ENCODE measurements at places on chromosomes 4 and X.

DNA sequence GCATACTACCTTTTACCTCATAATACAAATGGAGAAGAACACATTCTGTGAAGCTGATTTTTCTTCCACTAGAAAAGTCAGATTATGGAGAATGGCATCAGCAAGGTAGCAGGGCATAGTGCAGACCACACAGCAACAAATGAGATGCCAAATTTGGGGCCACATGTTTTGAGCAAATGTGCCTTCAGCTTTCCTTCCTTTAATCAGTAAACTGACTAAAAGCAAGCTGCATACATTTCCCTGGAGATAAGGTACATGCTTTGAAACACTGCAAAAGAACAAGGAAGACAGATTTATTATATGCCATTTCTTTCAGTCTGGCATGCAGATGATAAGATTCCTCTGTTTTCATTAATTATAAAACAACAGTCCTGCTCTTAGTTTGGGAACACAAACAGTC, 67.1 kb upstream of the GUCY1A1 start:
- no peak for DNase-seq

GRCh38 chr4:22167201-22167600, 218.6 kb upstream of the KCNIP4 start:
- no peak for DNase-seq

- DNase-seq, result peak; percentile 17
Observed at GRCh38 chrX:104113222-104113965, 1.1 kb downstream of the ZCCHC18 start.

GRCh38 chrX:40485102-40485826, 95.5 kb upstream of the ATP6AP2 start:
- no peak for DNase-seq

- DNase-seq, result no peak
Observed at GRCh38 chr4:110049951-110050925, 137.6 kb downstream of the EGF start.

GRCh38 chrX:120773801-120774200, 101.9 kb downstream of the CT47B1 start:
- DNase-seq, result no peak

- no peak for DNase-seq
Observed at GRCh38 chr4:163611182-163611581, 116.7 kb downstream of the TMA16 start.

GRCh38 chr4:42152507-42153504, at the start of gene BEND4:
TSS of gene BEND4 (minus strand) at chr4:42152655. CDS start at chr4:42152143, 512 bp downstream.
- DNase-seq, result no peak

Data from HuH-7.5 (cell line).